Left renal pelvis (tissue), 4 donors: ENCODE measurements at places on chromosomes 3 and 15. TPM values are rescaled to one million over a fixed set of nuclear protein-coding genes. Genes with fewer than 3 reads are reported as not detected.

DNA sequence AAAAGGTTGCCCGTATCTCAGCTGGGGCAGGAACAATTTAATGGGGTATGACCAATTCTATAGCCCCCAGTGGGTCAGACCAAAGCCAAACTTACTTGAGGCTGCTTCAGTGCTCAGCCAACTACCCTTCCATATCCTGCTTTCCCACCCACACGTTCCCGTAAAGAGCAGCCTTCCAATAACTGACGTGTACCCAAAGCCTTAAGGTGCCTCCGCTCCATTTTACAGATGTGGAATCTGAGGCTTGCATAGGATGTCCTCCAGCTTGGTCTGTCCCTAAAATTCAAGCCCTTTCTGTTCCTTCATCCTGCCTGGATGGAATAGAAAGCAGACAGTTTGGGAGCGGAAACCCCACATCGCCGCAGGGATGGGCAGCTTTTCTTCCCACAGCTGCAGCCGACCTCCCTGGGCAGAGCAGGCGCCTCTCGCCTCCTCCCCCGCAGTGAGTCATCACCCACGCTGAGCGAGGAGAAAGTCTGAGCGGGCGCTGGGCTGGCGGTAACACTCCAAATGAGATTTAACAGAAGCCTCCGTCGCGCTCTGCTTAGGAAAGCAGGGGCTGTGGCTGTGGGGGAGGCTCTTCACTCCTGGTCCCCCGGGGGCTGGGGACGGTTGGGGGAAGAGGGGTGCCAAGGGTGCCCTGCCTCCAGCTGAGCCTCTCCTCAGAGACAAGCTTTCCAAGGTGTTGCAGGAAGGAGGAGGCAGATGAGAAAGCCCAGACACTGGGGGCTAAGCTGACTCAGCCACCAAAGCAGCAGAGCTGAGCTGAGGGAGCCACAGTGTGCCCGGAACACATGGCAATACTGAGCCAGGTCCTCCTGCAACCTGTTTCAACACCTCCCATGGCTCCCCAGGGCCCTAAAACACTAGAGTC lies 57.8 kb upstream of the HRH1 start:
- DNase-seq: no peak

- peak; percentile 57 for DNase-seq
These were observed at the start of gene PLSCR2 for GRCh38 chr3:146469150-146470017. TSS of gene PLSCR2 (minus strand) at chr3:146469561. CDS start at chr3:146459904, 9,657 bp downstream.

DNA sequence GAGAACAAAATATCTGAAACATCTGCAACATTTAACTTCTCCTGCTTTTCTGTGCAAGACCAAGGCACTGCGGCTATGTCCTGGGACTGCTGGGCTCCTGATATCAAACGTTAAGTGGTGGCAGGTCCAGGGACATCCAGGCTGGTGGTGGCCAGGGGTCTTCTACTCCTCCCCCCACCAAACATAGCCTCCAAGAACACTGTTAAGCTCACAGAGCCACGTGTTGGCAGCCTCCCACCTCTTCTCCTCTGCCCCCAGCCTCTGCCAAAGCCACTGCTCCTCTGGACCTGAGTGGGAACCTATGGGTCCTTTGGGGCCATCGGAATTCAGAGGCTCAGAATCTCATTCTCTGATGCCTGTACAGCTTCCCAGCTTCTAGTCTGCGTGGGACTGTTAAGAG lies 325.7 kb downstream of the ARRDC4 start:
- no peak for DNase-seq

The SLC9C1 gene
- 0.72 TPM for polyA plus RNA-seq

GRCh38 chr15:63480441-63480821 lies 24.0 kb upstream of the USP3 start:
- DNase-seq: no peak

The CIB1 gene
- polyA plus RNA-seq: 59.9 TPM

The DNAJA4 gene
- polyA plus RNA-seq: 21.2 TPM

DNA sequence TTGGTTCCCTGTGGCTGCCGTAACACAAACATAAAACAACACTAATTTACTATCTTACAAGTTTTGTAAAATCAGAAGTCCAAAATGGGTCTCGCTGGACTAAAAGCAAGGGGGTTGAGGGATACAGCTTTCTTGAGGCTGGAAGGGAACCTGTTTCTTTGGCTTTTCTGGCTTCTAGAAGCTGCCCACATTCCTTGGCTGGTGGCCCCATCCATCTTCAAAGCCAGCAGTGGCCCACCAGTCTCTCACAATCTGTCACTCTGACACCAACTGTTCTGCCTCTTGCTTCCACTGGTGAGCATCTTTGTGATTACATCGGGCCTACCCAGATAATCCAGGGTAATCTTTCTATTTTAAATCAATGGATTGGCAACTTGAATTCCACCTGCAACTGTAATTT lies 1.1 kb upstream of the ANPEP start:
- DNase-seq: no peak
